Stimulated activated CD4-positive, alpha-beta T cell treated with anti-CD3 and anti-CD28 coated beads, Interleukin-2, amount 100 ng/mL, for 24 hours (primary cell): ENCODE measurements at places on chromosomes 11 and 22.

DNA sequence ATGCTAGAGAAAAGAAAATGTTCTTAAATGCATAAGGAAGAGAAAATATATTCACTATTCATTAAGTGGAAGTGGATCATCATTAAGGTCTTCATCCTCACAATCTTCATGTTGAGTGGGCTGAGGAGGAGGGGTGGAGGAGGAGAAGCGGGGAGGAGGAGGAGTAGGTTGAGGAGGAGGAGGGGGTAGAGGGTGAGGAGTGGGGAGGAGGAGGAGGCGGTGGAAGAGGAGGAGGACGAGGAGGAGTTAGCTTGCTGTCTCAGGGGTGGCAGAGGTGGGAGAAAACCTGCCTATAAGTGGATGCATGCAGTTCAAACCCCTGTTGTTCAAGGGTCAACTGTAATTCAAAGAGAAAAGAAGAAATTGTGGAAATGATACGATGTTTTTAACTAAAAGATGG is 71.6 kb downstream of the MYEOV start:
- no peak for DNase-seq

GRCh38 chr22:44890416-44891292 is 119.2 kb downstream of the PHF21B start:
- no peak for DNase-seq

GRCh38 chr22:29092243-29092642 is 19.4 kb downstream of the KREMEN1 start:
- no peak for DNase-seq

DNA sequence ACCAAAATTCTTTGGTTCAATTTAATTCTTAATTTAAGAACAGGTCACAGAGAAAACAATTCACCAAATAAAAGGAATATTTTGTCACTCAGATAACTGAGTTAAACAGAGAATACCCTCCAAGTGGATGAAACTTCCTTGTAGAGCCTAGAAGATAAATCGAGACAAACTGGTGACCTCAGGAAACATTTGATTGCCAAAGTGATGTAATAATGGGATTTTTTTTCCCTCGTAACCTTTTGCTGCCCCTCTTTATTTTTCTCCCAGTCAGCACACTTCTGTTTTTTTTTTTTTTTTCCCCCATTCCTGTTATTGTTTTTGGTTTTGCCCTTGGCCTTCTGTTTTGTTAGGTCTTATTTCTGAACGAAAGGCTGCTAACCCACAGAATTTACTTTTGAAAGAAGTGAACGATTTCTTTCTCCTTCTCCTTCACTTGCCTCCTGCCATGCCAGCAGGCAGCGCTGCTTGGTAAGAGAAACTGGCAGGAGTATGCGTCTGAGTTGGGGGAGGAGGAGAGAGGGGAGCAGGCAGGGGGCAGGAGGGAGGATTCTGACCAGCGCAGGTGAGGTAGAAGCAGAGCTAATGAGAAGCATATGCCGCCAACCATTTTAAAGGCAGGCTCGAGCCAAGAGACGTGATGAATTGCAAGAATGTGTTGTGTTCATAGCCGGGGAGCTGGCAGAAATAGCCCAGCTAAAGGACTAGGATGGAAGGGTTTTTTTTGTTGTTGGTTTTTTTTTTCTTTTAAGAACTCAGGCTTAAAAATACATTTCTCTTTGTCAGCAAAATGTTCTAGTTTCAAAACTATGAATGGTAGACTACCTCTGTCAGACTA is 121.9 kb upstream of the MTMR2 start:
- no peak for DNase-seq

GRCh38 chr11:5115339-5115738 is 22.8 kb downstream of the OR52A5 start:
- no peak for DNase-seq
